Stimulated activated CD4-positive, alpha-beta T cell treated with anti-CD3 and anti-CD28 coated beads, TNF-alpha, amount 100 ng/mL, for 1 hour (primary cell): ENCODE measurements at places on chromosomes 5 and 9.

GRCh38 chr5:166561759-166562158 is 1729.7 kb upstream of the WWC1 start:
- no peak for DNase-seq

GRCh38 chr5:154728939-154729588 is 26.1 kb upstream of the LARP1 start:
- no peak for DNase-seq

DNA sequence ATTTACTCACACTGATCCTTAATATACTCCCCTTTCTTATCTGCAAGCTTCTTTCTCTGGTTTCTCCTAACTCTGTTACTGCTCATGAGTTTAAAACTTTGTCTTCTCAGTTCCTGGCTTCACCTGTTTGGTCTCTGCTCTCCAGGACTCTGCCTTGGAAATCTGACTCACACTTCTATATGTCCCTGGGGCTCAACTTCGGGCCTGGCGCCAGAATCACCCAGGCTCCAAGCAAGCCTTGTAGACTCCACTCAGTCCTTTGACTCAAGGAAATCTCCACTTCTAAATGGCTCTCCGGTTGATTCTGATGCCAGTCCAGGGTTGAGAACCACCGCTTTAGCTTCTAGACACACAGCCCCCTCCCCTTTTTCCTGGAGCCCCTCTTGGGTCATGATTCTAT is 57.8 kb downstream of the TMC1 start:
- DNase-seq = no peak

DNA sequence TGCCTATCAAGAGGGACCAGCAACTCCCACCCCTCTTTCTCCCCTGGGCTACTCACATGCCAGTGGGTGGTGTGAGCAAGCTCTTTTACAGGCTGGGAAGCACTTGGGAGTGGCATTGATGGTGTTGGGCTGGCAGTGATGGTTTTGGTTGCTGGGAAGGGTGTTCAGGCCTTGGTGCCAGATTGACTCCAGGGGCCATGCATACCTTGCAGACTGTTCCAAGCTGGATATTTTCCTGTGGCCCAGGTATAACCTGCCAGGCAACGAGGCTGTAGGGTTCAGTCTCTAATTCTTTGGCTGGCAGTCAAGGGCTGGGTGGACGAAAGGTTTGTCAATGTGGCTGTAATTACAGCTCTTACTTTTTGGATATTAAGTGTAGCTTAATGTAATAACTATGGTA is 177.3 kb downstream of the MACROH2A1 start:
- DNase-seq = no peak

- no peak for DNase-seq
Measured at GRCh38 chr5:107639990-107640389, 30.7 kb downstream of the EFNA5 start.

GRCh38 chr5:75891020-75891419 is 173.8 kb upstream of the POC5 start:
- DNase-seq = no peak

GRCh38 chr9:35776018-35776417 is 15.4 kb upstream of the NPR2 start:
- no peak for DNase-seq

DNA sequence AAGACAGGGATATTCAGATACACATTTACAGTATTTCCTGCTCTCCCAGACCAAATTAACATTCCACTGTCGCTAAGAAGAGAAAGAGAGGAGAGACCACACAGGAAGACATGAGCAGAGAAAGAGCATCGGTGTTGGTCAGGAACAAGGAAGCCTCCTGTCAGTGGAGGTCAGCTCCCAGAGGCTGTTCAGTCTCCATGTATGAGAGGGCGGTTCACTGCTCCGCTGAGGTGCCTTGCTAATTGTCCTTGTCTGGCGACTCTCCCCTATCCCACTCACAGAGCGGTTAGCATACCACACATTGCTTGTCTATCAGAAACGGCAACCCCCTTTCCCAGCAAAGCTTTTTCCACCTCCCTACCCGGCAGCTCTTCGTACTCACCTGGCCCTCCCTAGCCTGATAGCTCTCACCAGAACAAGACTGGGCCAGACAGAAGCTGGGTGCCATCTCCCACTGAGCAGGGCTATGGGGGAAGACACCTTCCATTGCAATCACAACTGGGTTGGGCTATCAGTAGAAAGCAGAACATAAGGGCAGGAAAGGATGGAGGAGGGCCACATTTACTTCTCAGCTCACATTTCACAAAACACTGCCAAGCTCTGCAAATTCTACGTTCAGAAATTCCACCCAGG is 58.6 kb upstream of the LMNB1 start:
- DNase-seq = no peak

DNA sequence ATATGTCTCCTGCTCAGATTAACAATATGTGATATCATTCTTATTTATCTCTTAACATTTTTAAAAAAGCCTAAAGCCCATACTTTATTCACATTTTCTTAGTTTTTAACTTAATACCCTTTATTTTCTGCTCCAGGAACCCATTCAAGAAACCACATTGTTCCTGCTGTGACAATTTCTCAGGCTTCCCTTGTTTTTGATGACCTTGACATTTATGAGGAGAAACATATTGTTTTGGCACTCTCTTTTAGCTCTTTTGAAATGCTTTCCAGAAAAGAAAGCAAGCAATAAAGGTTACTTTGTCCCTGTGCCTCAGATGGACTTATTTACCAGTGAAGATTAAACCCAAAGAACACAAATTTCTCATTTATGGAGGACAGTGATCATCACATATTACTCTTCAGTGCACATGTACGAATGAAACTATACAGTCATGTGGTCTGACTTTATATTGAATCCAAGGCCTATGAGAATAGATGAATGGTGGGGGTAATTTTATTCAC is 261.5 kb upstream of the KLF9 start:
- DNase-seq = no peak

GRCh38 chr9:79014929-79015699 is 556.7 kb upstream of the TLE4 start:
- DNase-seq = no peak

DNA sequence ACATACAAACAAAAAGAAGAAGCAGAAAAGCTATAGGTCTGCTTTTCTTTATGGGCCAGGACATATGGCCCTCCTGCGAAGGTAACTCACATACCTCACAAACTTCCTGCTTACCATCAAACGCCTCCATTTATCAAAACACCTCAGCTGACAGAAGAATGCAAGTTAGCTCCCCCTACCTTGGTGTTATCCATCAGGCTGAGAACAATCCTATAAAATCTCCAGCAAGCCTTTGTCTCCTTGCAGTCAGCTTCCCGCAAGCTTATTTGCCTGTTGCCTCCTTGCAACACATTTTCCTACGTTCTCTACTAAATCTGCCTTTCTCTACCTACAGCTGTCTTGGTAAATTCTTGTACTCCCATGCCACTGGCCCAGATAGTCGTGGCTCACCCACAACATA is 22.7 kb upstream of the PCA3 start:
- DNase-seq = no peak

DNA sequence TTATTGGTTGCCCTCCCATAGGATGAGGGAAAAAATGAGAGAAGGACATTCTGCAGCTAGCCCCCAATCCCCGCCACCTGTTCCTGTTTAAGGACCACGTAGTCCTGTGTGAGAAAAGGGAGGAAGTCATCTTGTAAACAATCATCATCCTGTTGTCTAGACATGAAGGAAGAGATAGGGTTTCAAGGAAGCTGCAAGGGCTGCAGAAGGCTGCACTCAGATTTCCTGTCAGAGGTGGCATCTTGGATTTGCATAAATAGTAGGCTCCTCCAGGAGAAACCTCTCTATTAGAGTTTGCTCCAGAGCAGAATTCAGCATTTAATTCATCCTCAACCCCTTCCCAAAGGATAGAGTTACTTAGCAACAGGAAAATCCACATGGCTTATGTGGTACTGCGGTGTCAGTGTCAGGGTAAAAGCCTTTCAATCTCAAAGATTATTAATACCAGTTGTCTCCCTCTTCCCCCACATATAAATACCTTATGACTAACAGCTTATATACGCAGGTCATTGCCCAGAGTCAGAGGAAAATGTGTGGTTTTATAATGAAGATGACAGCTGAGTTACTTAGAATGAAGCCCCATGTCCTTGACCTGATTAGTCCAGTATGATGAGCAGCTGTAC is 4.6 kb upstream of the DNAJC18 start:
- DNase-seq = no peak

DNA sequence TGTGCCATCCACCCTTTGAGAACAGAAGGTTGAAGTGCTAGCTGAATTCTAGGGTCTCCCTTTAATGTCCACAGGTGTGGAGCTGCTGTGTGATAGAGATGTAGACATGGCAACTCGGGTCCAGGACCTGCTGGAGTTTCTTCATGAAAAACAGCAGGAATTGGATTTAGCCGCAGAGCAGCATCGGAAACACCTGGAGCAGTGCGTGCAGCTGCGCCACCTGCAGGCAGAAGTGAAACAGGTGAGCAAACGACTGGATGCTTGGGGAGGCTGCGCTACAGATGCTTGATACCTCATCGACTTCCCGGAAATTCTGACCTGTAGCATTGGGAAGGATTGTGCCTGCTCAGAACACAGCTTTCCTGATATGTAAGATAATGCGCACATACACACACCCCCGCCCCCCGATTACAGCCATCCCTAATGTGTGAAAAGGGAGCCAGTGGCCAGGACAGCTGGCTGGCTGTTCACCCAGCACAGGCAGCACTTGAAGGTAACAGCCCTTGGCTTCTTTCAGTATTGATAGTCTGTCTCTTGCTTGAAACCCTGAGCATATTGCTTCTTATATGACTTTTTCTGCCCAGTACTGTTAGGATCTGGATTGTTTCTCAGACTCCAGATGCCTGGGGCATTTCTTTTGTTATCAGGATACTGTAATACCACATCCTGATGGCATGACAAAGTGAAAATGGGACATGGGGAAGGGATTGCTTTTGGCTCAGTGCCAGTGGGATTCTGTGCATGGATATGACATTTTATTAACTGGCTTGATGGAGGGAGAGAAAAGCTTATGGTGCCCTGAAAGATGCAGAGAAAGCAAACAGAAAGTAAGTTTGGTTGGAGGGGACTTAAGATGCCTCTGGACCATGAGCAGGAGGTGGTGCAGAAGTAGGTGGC is 216.8 kb upstream of the OTULINL start:
- no peak for DNase-seq

GRCh38 chr5:181231432-181231831 is 8.4 kb downstream of the TRIM41 start:
- no peak for DNase-seq

GRCh38 chr9:134491196-134491835 is 150.3 kb upstream of the COL5A1 start:
- no peak for DNase-seq

GRCh38 chr5:22541037-22541436 is 312.1 kb downstream of the CDH12 start:
- DNase-seq = no peak

- no peak for DNase-seq
Measured at GRCh38 chr5:97840643-97841042, 657.6 kb upstream of the RIOK2 start.

DNA sequence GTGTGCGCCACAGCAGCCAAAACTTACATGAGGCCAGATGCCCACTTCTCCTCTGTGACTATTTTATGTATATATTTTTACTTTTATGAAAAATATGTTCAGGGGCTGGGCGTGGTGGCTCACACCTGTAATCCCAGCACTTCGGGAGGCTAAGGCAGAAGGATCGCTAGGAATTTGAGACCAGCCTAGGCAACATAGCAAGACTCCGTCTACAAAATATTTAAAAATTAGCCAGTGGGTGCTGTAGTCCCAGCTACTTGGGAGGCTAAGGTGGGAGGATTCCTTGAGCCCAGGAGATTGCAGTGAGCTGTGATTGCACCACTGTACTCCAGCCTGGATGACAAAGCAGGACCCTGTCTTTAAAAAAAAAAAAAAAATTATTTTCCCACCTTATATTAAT is 83.2 kb downstream of the RFK start:
- DNase-seq = no peak

- no peak for DNase-seq
Measured at GRCh38 chr9:78236551-78236910, 656 bp downstream of the CEP78 start.

DNA sequence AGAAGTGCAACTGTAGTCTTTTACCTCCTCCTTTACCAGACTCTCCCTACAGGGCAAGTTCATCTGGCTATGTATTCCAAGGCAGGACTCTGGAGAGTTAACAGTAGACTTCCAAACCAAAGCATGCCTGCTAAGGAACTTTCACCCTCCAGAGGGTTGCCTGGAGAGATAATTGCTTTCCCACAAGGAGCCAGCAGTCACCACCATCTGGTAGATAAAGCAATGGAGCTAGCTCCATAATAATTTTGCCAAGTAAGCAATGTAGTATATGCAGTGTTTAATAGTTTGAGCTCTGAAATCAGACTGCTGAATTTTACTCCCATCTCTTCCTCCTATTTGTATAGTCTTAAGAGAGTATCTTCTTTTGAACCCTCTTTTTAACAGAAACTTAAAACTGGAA is 566.8 kb upstream of the PTGER4 start:
- DNase-seq = no peak

DNA sequence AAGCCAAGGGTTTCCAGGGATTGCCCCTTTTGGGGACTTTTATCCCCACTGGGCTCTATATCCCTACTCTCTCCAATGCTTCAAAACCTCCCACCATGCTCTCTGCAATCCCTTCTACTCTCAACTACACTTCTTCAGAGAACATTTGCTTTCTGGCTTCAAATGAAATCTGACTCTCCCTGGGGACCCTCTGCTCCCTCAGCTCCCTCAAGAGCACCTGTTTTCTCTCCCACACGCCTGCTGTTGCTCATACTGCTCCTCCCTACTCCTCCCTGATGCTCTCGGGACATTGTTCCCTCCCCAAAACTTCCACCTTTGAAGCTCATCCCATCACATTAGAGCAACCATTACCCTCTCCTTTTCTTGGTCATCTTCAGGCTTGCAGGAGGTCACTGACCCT is 344.9 kb downstream of the CDK5RAP2 start:
- DNase-seq = no peak

DNA sequence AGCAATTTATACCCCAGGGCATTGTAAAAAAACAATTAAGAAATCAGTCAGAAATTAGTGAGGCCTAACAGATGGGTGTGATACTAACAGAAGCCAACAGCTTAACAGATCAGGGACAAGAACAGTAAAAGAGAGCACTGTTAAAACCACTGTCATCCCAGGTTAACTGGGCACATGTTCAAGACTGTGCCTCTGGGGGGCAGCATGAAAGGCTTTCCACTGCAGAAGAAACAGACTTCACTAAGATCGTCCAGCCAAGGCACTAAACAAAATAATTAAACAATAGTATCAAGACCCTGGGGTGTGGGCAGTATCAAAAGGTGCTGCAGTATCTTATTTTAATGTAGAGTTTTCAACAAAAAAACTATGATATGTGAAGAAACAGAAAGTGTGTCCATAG is 43.5 kb downstream of the FBN2 start:
- no peak for DNase-seq

DNA sequence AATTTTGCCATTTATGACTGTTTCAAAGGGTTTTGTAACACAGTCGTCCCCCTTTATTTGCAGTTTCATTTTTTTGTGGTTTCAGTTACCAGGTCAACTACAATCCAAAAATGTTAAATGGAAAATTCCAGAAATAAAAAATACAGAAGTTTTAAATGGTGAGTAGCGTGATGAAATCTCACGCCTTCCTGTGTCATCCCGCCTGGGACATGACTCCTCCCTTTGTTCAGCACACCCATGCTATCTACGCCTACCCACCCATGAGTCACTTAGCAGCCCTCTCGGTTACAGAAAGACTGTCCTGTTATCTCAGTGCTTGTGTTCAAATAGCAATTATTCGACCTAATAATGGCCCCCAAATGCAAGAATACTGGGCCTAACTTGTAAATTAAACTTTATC is 765.3 kb upstream of the ADAMTS16 start:
- DNase-seq = no peak

- DNase-seq = no peak
Measured at GRCh38 chr9:136238342-136238732, 7.3 kb downstream of the QSOX2 start.
